ENCODE measurements at places on chromosomes 16 and 17.
A peak's percentile ranks its signal among the peaks of the same experiment; 100 is the strongest.

DNA sequence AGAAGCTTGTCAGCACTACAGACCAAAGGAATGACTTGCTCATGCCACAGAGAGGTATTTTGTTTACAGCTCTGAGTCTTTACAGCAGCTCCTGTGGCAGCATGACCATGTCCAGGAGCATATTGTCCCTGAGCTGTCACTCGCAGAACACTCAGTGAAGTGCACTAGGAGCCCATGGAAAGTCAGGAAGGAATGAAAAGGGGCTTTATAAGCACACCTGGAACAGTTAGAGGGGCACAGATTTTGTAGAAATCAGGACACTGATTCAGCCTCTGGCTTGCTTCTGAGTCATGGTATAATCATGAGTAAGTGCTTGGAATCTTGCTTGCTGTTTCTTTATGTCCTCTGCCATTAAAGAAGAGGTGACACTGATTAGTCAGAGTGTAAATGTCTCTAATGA is 41.0 kb downstream of the TADA2A start:
- DNase-seq = no peak

GRCh38 chr17:43314611-43315011 is 80.8 kb upstream of the RNU2-1 start:
- DNase-seq = peak; percentile 24

GRCh38 chr16:55830658-55831294 is 2.1 kb downstream of the CES1 start:
- DNase-seq = no peak

DNA sequence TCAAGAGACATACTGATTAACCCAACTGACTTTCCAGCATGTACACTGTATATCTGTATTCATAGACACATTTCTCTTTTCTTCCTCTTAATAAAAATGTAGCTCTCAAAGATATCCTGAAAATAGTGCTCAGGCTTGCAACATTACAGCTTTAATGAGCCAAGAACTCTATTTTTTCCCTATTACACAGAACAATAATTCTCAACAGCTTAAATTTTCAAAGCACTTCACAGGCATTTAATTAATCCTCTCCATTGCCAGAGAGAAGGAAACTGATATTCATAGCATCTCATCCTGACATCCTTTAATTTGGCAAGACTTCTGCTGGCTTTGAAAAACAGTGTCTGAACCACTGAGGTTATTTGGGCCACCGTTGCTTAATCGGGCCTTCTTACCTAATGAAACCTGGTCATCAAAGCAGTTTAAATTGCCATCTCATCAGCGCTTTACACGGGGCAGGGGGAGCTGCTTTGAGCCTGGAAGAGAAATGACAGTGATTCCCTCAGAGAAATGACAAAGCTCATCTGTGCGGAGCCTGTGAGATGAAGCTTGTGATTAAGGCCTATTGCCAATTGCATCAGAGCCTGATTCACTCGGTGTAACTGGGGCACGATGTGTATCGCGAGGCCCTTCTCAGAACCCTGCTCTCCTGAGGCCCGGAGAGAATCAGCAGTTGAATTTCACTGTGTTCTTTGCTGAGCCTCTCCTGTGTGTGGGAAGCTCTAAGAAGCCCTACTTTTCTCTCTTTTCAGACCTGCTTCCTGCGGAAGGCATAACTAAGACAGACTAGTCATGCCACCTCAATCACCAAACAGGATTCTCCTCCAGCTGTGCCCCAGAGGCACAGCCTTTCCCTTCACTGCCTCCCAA is 8.5 kb upstream of the SIAH1 start:
- DNase-seq = no peak

GRCh38 chr17:4604111-4604644 is 19.8 kb downstream of the SMTNL2 start:
- no peak for DNase-seq

- DNase-seq = no peak
Measured at GRCh38 chr16:85911251-85911930, 12.4 kb downstream of the IRF8 start.

DNA sequence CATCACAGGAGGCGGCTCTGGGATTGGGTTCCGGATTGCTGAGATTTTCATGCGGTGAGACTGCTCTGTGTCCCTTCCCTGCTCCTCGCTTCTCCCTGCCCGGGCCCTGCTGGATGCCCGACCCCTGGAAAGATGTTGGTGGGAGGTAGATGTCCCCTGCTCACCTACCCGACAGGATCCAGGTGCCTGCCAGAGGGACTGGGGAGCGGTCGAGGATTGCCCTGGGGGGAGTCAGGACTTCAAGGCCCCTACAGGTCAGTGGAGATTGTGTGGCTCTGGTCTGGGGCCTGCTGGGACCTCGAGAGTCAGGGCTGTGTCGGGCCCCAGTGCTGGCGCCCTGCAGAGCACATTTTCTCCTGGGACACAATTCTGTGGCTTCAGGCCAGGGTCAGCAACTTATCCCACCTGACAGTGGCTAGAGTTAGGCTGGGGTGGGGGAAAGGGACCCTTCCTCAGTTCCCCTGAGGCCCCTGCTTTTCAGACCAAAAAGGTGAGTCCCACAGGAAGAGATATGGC is 3.3 kb downstream of the DECR2 start:
- no peak for DNase-seq

DNA sequence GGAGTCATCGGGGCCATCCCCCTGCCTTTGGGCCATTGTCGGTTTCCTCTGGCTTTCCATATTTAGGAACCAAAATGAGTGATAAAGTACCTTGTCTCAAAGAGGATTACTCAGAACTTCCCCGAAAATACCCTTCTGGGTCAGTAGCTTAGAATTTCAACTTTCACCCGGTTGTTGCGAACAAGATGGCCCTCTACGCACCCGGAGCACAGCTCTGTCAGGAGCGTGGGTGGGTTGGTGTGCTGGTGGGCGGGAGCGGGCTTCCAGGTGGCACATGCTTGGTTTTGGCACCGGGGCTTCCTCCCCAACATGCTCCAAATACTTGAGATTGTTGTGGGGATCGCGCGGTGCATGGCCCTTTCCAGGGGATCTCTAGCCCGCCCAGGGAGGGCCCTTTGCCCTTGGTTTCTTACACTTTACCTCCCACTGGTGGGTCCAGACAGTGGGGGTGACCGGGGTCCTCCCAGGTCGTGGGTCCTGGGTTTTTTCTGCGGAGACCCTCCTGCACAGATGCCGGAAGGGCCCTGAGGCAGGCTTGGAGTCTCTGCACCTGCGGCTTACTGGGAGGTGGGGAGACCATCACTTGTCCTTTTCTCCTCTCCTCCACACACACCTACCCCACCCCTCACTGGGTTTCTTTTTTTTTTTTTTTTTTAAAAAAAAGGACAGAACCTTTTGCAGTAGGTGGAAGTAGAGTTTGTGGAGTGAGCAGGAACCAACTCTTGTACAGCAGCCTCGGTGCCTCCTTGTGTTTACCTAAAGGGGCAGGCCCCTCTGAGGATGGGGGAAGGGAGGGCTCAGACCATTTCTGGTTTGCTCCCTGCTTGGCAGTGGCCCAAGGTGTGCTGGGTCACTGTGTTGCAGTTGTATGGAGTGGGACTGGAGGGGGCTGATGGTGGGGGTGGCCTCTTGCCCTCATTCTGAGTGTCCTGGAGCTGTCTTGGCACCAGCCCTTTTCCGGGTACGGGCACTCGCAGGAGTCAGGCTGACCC is 142.1 kb downstream of the SEC14L1 start:
- no peak for DNase-seq

DNA sequence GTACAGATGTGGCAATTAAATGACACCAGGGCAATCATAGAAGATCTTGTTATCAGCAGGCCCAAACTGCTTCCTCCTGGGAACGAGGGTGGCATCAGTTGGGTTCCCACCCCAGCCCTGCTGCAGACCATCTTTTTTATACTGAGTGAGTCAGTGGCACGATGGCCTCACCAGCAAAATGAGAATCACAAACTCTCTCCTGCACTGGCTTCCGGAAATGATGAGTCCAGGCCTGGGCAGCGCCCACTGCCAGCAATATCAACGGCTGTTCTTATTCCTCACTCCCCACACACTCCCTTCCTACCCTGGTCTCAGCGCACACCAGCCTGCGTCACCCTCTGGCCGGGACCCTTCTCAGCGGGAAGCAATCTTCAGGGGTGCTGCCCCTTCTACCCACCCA is 340.3 kb downstream of the FOXL1 start:
- DNase-seq = no peak

DNA sequence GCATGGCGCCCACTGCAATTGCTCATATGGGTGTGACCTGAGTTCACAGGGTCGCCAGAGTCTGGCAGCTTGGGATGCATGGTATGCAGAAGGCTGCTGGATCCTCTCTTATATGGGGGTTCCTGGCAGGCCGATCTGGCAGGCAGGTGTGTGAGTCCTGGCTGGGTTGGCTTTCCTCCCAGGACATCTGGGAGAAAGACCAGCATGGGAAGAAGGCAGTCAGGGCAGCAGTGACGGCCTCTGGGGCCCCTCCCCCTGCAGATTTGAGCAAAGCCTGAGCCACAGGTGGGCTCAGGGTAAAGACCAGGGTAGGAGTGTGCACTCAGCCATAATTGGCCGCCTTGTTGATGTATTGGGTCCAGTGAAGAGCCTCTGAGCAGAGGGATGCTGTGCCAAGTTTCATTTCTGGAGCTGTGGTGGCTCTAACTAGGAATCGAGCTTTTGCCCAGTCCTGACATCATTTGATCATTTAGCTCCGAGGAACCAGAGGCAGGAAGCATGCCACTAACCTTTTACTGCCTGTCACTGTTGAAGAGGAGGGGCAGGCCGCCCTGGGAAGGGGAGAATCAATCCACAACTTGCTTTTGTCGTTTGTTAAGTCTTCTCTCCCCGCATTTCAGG is 174.3 kb downstream of the CCDC182 start:
- DNase-seq = no peak

DNA sequence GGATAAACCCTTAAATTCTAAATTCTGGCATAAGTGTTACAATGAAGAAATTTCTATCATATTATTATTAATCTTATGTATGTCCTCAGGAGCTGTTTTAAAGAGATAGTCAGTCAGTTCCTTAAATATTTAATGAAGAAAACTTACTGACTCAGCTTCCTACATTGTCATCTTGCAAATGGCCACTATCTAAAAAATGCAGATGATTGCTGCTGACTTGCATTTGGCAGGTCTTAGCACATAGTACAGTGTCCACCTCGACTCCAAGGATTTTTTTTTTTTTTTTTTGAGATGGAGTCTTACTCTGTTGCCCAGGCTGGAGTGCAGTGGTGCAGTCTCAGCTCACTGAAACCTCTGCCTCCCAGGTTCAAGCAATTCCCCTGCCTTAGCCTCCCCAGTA is 55.1 kb upstream of the CORO6 start:
- no peak for DNase-seq

DNA sequence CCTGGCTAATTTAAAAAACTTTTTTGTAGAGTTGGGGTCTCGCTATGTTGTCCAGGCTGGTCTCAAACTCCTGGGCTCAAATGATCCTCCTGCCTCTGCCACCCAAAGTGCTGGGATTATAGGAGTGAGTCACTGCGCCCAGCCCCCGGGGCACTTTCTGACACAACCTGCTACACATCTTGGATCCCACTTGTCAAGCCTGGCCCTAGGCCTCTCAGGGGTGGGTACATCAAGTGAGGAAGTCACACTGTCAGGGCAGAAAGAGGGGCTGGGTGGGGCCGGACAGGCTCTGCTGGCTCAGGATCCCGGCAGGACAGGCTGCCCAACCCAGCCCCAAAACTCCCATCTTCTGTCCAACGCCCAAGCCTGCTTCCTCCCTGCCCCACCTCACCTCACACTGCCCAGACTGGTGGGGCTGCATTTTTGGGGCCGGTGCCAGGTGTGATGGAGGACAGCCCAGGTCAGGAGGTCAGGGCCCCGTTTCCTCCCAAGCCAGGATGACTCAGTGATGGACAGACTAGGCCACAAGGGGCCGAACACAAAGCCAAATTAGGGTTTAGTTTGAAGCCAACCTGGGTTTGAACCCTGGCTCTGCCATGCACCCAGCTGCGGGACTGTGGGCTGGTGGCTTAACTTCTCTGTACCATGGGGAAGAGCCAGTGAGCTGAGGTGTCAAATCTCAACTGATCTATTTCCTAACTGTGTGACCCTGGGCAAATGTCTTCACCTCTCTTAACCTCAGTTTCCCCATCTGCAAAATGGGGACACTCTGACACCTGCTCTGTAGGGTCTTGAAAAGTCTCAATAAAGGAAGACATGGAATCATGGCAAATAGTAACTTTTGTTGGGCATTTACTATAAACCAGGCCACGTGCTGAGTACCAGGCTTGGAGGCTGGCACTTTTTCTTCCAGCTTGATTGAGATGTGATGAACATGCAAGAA is 8.9 kb upstream of the PPL start:
- no peak for DNase-seq

DNA sequence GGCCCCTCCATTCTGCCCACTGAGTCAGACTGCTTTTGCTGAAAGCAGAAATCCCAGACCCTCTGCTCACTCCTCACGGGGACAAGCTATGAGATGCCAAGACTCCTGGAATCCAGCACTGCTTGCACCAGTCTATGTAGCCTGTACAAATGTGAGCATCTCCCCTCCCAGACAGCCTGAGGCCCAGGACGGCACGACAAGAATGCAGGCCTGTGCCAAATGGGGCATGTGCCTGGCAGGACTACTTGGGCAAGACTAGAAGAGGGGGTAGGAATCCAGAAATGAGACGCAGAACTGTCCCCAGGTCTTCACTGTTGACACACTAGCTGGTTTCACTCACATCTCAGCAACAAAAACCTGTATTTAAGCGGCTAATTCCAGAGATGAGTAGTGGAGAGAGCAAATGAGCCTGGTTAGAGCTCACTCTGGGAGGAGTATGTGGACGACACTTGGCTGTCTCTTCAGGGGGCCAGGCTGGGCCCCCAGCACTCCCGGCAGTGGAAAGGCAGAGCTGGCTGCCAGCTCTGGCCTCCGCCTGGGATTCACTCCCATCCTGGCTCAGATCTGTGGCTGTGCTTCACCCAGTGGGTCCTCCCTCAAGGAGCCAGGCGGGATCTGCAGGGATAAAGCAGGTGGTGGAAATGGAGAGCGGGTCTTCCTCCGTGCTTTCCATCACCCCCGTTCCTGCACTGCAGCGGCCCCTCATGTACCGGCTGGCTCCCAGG is 2.9 kb upstream of the MYO1C start:
- DNase-seq = no peak

DNA sequence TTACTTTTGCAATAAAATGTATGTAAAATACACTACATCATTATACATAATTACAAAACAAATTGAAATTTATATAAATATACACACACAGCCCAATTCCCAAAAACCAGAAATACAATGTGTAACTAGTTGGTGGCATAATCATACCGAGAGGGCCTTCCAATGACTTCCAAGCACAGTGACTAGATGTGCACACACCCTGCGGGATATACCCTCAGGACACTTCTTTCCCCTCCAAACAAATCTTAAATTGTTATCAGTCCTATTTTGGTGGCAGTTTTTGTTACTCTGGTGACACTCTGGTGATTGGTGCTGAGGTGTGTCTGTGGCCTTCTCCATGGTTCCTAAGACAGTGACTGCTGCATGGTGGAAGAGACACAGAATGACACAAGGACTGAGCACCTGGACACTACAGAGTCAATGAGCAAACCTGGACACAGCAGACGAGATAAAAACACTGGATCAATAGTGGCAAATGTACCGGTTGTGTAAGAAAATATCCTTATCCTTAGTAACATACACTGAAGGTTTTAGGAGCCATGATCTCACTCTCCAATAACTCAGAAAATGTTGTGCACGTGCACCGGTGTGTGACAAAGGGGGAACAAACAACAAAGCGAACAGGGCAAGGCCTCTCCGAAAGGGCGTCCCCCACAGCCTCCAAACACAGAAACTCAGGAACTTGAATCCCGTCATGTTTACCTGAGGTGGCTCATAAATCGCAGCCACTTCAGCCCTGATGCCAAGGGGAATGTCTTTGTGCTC is 32.9 kb downstream of the NPLOC4 start:
- DNase-seq = no peak
